Fibroblast of skin of right quadriceps (primary cell): ENCODE measurements at places on chromosomes 2 and 18.

DNA sequence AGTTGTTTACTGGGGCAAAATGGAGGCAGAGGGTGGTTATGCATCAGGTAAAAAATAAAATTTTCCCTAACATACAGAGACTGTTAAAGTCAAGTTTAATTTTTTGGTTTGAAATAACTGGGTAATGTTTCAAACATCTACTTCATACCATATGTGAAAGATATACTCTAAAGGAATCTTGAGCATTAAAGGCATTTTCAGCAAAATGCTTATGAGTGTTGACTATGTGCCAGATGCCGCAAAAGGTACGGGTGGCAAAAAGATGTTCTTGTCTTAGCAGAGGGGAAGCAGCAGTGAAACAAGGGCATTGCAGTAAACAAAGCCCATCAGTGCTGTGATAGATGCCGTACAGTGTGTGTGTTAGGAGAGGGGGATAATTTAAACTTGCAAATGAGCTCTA, 263.1 kb upstream of the ID2 start:
- peak; percentile 96 for DNase-seq

DNA sequence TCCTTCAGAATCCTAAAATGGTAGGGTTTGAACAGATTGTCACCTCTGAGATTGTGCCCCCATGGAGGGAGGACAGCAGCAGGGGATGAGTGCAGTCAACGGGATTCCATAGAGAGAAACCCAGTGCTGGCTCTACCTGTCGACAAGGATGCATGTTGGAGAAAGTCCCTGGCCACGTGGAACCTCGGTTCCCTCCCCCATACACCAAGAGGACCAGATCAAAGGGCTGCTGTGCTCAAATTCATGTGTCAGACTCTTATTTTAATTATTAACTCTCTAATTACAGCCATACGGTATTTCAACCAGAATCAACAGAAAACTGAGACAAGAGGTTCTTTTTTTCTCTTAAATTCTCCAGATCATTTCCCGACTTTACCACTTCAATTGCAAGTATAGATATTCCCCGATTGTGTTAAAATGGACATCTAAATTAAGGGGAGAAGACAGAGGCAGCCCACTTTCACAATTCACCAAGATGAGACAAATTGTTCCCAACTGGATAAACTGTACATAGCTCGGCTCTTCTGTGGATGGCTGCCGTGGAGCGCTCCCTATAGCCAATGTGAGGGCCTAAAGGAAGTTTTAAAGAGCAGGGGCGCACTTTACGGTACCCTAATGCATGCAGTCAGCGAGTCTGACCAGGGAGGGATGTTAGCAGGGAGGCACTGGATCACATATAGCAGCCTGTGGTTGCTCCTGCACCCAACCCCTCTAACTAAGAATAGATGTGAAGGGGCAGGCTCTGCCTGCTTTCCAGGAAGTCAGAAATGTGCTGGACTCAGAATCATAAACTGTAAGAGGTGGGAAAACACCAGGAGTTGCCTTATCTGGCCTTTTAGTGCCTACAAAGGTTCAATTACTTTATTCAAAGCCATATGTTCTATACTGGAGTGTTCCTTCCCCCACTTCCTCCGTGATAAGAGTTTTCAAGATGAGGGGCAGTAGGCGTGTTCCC, 123.1 kb downstream of the CACNB4 start:
- no peak for DNase-seq

DNA sequence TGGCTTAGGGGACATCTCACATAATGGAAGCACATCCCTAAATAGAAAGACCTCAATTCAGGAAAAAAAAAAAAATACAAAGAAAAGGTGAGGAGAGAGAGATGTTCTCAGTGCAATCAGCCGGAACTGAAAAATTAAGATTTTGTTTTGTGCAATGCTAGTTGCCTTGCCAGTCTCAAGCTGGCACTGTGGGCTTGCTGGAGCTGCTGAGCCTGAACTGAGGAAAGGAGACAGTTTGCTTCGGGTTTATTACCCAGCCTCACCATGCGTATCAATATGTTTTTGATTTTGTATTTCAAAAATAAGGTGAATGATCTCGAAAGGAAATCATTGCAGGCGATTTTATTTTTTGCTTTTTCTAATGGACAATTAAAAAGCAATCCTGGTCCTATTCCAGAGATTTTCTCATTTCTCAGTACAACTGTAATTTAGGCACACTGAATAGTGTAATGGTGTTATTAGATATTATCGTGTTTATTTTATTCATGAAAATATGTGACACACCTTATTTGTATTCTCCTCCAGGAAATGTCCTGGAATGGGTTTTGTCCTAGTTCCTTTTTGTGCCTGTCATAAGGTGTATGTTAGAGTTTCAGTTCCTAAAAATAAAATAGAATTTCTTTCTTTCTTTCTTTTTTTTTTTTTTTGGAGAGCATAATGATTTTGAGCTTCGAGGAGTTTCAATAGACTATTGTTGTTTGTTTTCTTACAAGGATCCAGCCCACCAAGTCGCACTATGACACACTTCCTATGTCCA, 72.8 kb upstream of the ZEB2 start:
- DNase-seq, result no peak

DNA sequence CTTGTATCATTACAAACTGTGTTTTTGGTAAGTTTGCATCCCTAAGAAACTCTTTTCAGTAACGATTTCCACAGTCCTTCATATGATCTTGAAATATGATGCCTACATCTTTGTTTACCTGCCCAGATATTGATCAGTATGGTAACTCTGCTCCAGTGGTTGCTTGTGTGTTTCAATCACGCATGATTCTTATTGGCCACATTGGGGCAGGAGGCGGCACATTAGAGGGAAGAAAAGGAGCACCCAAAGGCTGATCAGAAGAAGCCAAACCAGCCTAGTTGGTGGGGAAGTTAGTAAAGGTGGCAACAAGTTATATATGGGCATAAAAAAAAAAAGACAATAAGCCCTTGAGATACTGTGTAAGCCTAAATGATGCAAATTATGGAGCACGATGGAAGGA, 158.9 kb downstream of the RHBDD1 start:
- no peak for DNase-seq

- DNase-seq, result peak; percentile 3
Observed at GRCh38 chr2:171104379-171104778, 56.3 kb downstream of the TLK1 start.

- DNase-seq, result peak; percentile 27
Observed at GRCh38 chr2:191740759-191741158, 62.8 kb downstream of the NABP1 start.

- no peak for DNase-seq
Observed at GRCh38 chr2:235577404-235578330, 83.8 kb downstream of the AGAP1 start.

DNA sequence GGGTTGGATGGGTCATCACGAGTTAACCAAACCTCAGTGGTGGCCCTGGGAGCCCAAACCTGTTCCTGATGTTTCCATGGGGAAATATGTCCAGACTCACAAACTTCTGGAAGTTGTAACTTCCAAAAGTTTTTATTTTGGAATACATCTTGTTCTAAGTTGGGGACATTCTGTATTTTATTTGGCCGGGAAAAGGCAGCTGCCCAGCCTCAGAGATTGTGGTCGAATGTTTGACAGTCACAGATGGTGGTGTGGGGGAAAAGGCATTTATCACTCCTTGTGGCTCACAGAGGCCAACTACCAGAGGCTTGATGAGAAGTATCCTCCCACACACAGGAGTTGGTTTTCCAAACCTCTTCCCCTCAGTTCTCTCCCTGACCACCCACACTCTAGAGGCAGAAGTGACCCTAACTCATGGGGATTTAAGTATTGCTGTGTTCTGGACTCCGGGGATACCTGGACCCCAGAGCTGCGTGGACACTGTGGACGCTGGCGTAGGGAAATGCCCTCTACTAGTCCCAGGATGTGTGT, 124.7 kb upstream of the PPP1CB start:
- peak; percentile 38 for DNase-seq

DNA sequence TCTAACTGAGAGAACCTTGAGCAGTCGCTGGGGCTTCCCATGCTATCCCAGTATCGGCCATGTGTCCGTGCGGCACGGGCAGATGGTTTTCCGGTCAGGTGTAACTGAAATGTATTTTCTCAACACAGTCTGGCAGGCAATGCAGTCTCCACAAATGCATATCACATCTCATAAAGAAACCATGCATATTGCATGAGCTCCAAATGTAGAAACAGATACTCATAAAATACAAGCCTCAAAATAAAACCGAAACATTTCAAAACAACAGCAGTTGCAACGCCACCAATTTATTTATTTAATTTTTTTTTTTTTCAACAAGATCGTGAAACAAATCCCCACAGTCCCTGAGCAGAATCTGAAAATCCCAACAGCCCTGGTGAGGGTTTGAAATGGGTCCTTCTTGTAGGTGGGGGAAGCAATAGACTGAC, 299.4 kb downstream of the LPIN1 start:
- DNase-seq, result no peak

DNA sequence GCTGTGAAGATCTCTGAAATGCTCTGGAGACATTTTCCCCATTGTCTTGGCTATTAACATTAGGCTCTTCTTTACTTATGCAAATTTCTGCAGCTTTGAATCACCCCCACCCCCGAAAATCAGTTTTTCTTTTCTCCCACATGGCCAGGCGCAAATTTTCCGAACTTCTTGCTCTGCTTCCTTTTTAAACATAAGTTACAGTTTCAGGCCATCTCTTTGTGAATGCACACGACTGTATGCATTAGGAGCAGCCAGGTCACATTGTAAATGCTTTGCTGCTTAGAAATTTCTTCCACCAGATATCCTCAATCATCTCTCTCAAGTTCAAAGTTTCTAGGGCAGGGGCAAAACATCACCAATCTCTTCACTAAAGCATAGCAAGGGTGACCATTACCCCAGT, 106.8 kb downstream of the PARD3B start:
- no peak for DNase-seq

DNA sequence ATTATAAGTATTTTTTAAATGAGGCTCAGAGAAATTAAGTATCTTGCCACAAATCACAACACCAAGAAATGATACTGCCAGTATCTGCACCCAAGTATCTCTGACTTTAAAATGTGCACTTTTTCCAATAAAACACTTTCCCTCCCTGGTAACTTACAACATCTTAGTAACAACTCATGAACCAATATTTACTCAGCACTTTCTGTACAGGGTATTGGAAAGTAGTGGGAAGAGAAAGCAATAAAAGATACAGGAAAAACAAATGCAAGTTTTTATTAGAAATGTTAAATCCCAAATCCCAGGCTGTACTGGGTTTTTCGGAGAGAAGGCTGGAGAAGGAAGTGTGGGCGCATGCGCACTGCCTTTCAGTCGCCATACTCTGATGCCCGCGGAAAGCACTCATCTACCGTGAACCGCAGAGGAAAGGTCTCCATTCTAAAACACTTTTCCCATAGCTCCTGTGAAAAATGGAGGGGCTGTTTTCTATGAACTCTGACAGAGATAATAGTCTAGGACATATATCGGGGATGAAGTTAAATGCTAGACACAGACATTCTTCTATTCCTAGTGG, 52.1 kb downstream of the L3MBTL4 start:
- no peak for DNase-seq

- no peak for DNase-seq
Observed at GRCh38 chr18:43501099-43501498, 223.8 kb upstream of the SYT4 start.

- DNase-seq, result peak; percentile 21
Observed at GRCh38 chr2:68357605-68358337, 7.3 kb upstream of the PLEK start.

- DNase-seq, result peak; percentile 45
Observed at GRCh38 chr2:38601463-38602135, 1.1 kb downstream of the HNRNPLL start.

GRCh38 chr2:20065885-20066602, 14.6 kb upstream of the LAPTM4A start:
- DNase-seq, result peak; percentile 44

DNA sequence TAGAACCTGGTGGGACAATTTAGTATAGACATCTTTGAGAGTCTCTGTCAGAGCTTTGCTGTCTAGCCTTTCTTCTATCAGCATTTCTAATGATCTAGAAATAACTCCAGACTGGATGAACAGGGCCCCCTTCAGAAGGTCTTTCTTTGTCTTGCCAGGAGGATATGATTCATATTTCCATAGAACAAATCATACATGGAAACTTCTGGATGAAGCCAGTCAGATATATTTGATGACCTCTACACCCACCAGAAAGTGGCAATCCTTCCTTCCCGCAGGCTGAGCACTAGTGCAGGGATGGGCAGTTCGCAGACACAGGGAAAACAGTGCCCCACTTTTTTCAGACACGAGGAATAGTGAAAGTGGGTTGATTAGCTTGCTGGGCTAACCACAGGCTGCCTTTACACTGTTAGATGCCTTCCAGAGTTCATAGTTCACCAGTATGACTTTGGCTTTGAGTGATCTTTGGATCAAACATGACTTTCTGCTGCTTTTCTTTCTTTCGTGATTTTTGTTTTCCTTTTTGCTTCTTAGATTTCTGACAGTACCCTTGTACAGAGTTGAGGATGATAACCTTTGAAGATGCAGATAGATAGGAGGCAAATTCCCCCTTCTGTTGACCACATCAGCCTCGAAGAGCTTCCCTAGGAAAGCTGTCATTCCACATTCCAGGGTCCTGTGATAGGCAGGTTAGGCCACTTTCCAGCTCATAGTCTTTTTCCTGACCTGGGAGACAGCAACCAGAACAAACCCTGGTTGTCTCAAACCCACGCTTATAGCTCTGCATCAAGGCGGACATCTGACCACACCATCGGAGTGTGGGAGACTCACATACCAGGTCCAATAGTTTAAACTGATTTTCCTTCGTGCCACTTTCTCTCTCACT, 237.0 kb downstream of the ZNF407 start:
- no peak for DNase-seq

GRCh38 chr2:235264512-235264911, 229.3 kb upstream of the AGAP1 start:
- DNase-seq, result no peak

DNA sequence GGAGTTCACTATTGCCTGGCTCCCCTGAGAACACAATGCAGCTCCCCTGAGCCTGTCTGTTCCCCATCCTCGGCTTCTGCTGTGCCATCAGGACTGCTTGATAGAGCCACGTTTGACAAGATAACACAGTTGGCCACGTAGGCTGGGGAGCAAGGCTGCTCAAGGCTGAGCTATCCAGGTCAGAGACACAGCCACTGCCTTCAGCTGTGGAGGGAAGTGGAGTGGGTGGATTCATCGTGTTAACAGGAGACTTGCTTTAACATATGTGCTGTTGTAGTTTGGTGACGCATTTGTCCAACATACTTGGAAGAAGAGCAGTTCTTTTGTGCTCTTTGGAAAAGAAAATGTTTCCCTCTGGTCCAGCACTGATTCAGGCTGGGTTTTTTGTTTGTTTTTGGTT, 68.8 kb downstream of the WDSUB1 start:
- DNase-seq, result no peak

- DNase-seq, result no peak
Observed at GRCh38 chr18:73944715-73945114, 202.9 kb downstream of the FBXO15 start.
